ENCODE measurements at places on chromosomes 5 and 9.

- no peak for DNase-seq
These were observed 809 bp downstream of the TNIP1 start for GRCh38 chr5:151079838-151080612.

GRCh38 chr5:144697847-144698262, 527.2 kb downstream of the KCTD16 start:
- no peak for DNase-seq

DNA sequence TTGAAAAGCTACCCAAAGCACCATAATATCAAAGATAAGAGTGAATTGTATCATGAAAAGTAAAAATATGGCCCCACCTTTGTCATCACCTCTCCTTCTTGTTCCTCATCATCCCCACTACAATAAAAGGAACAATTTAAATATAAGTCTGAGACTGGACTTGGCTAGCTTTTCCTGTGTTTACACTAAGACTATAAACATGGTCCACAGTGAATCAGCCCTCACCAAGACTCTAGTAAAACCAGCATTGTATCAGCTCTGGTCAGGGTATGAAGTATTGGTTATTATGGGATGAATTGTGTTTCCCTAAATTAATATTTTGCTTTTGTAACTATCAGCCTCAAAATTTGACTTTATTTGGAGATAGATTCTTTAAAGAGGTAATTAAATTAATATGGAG, 105.4 kb downstream of the SLC25A46 start:
- DNase-seq, result no peak

GRCh38 chr5:61617039-61617438, 285.0 kb downstream of the ZSWIM6 start:
- DNase-seq, result no peak

DNA sequence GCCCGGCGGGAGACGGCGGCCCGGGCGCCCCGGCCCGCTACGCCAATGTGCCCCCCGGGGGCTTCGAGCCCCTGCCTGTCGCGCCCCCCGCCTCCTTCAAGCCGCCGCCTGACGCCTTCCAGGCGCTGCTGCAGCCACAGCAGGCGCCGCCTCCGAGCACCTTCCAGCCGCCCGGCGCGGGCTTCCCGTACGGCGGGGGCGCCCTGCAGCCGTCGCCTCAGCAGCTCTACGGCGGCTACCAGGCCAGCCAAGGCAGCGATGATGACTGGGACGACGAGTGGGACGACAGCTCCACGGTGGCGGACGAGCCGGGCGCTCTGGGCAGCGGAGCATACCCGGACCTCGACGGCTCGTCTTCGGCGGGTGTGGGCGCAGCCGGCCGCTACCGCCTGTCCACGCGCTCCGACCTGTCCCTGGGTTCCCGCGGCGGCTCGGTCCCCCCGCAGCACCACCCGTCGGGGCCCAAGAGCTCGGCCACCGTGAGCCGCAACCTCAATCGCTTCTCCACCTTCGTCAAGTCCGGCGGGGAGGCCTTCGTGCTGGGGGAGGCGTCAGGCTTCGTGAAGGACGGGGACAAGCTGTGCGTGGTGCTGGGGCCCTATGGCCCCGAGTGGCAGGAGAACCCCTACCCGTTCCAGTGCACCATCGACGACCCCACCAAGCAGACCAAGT, 723 bp downstream of the SNX18 start:
- DNase-seq, result peak; percentile 43
